Pulmonary artery endothelial cell (primary cell): ENCODE measurements at places on chromosomes 16 and 17. TPM values are rescaled to one million over a fixed set of nuclear protein-coding genes. Genes with fewer than 3 reads are reported as not detected.
A peak's percentile ranks its signal among the peaks of the same experiment; 100 is the strongest.

TMC6 gene
- 16.7 and 20.2 TPM in 2 replicates for total RNA-seq

SLC13A2 gene
- not detected in 2 replicates for total RNA-seq

NHLRC4 gene
- total RNA-seq = 0.71 and 2.1 TPM in 2 replicates

MFSD11 gene
- 26.6 and 28.6 TPM in 2 replicates for total RNA-seq

CDH15 gene
- 0.04 and 0.07 TPM in 2 replicates for total RNA-seq

GRCh38 chr16:11181899-11182279 lies 74.1 kb downstream of the SOCS1 start:
- no peak for DNase-seq

MLKL gene
- 23.5 and 45.2 TPM in 2 replicates for total RNA-seq

GEMIN4 gene
- 24.5 and 25.5 TPM in 2 replicates for total RNA-seq

GRCh38 chr16:4664538-4665418 lies 28.6 kb upstream of the NUDT16L1 start:
- no peak for DNase-seq

DNA sequence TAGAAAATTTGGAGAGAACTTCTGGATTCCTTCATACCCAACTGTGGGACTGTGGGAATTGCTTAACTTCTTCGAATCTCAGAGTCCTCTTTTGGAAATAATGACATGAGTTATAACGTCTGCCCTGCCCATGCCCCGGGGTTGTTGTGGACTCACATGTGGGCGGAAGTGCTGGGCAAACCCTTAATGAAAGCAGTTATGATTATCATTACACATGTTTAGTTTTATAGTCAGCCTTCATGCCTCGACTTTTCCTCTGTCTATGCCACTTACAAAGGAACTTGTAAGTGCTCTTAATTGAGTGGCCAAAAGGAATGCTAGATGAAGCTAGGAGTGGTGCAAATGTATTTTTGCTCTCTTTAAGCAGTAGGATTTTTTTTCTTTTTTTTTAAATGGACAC lies 3.9 kb downstream of the KRT27 start:
- no peak for DNase-seq

INCA1 gene
- 0.13 and 0.28 TPM in 2 replicates for total RNA-seq

WNK4 gene
- total RNA-seq = 0.33 and 2.6 TPM in 2 replicates

DNA sequence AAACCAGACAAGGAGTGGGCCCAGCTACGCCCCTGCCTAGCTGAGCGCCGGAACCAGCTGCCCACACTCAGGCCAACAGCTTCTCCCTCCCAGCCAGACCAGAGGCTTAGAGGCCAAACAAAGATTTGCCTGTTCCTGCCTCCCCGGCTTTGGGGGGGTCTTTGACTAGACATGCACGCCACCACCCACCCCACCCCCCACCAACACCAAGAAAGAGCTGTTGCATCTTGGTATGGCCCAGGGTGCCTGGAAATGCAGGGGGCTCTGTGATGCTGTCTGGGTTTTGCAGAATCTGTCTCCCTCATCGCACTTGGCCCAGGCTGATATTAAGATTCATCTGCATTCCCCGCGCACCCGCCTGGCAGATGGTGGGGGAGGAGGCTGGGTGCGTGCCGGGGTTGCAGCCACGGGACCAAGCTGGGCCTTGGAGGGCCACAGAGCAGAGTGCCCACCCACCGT lies 1.3 kb upstream of the NXPH3 start:
- no peak for DNase-seq

DNA sequence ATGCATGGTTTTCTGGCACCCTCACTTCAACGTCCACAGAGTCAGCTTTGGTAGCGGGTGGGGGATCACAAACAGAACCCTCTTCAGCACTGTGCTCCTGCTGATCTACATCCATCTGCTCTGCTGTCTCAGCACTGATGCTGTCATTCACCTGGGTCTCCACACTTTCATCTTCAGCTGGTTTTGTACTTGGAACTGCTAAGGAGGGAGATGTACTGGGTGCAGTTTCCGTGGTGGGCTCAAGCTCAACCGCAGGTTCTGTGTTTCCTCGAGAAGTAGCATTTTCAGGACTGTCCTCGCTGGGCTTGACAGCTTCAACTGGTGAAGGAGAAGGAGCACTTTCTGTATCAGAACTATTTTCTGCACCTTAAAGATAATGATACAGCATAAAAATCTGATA lies 101.8 kb downstream of the TTC19 start:
- no peak for DNase-seq

- DNase-seq = no peak
Measured at GRCh38 chr17:44353672-44354331, 8.7 kb downstream of the GRN start.

DNA sequence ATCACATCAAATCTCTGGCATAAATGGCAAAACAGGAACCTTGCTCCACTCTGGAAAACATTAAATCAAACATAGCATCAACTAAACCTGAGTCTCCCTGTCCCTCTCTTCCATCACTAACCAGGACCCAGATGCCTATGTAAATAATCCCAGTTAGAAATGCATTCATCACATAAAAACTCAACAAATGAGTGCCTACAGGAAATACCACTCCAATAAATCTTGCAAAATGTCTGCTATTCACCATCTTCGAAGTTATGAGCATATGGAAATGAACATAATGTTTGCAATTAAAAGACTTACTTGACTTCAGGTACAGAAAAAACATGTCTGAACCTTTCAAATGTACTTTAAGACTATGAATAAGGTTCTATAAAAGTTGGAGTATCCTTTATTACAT lies 425.0 kb downstream of the CDH11 start:
- no peak for DNase-seq

KSR1 gene
- 19.3 and 26.2 TPM in 2 replicates for total RNA-seq

DNA sequence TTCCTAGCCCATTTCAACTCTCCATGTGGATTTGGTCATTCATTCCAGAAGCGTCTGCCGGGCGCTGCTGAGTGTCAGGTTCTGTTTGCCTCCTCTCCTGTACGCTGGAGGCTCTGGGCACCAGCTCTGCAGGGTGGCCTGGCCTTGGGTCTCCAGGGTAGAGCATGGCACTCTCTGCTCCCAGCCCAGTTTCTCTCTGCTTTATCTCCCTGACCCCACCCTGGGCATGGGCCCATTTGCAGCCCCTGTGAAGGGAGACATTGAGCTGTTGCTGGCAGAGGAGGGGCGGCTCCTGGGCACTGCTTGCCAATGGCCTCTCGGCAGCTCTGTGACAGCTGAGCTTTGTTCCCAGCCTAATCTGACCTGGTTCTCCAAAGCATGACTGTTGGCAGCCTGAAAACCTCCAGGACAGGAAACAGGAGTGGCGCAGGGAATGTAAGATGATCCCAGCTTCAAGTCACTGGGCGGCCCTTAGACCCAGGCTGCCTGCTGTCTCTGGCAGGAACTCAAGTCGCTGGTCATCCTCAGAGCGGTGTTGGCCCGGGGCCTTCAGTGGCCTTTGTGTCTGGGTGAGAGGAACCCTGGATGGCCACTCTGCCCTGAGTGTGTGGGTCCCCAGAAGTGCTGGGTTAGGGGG lies 146.8 kb downstream of the SEC14L1 start:
- peak; percentile 32 for DNase-seq

DNA sequence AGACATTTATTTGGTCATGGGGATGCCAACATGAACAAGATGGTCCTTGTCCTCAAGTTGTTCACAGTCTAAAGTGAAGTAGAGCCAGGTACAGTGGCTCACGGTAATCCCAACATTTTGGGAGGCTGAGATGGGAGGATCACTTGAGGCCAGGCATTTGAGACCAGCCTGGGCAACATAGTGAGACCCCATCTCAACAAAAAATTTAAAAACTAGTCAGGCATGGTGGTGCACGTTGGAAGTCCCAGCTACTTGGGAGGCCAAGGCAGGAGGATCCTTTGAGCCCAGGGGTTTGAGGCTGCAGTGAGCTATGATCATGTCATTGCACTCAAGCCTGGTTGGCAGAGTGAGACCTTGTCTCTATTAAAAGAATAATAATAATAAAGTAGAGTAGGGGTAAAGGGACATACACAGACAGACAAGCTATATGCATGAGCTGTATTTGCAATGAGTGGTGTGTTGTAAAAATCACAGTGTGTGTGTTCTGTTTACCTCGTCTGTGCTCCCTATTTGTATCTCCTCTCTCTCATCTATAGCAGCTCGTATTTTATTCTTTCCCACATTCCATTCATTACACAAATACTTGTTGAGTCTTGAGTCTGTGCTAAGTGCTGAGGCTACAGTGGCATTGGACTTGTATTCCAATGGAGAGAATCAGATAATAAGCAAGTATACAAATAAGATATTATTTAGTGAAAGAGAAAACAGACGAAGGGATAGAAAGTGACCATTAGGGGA lies 73.9 kb upstream of the DHX40 start:
- DNase-seq = no peak

- no peak for DNase-seq
Measured at GRCh38 chr17:33695431-33695830, 402.3 kb upstream of the ASIC2 start.

TP53TG3C gene
- not detected in 2 replicates for total RNA-seq

- DNase-seq = no peak
Measured at GRCh38 chr17:12627781-12628451, 37.8 kb upstream of the MYOCD start.

DNA sequence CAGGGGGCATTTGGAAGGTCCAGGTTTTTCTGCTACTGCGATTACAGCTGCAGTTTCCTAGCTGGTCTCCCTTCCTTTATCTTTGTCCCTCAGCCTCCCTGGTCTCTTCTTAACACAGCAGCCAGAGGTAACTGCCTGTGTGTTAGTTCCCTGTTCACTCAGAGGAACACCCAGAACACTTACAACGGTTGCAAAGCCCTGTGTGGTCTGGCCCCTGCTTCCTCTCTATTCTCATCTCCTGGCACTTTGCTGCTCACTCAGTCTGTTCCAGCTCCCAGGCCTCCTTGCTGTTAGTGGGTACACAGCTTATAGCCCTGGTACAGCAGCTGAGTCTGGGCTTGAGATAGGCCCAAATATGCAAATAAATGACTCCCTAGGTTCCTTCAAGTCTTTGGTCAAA lies 16.4 kb downstream of the NTN1 start:
- DNase-seq = no peak

- DNase-seq = no peak
Measured at GRCh38 chr16:5044011-5044540, 10.3 kb upstream of the NAGPA start.

SULT1A2 gene
- total RNA-seq = 0.07 TPM in 1 of 2 replicates, not detected in the other
